Hematopoietic multipotent progenitor cell treated with erythropoietin and hydrocortisone succinate and interleukin-3 and kit ligand, for 15 days (in vitro differentiated cells): ENCODE measurements at places on chromosomes 12 and 14.

- DNase-seq, result no peak
These were observed 69.5 kb downstream of the SPPL3 start for GRCh38 chr12:120834489-120835303.

- DNase-seq, result no peak
These were observed 57.0 kb downstream of the CCER1 start for GRCh38 chr12:90897986-90898385.

GRCh38 chr14:104895786-104896661, 28.7 kb upstream of the PLD4 start:
- no peak for DNase-seq

DNA sequence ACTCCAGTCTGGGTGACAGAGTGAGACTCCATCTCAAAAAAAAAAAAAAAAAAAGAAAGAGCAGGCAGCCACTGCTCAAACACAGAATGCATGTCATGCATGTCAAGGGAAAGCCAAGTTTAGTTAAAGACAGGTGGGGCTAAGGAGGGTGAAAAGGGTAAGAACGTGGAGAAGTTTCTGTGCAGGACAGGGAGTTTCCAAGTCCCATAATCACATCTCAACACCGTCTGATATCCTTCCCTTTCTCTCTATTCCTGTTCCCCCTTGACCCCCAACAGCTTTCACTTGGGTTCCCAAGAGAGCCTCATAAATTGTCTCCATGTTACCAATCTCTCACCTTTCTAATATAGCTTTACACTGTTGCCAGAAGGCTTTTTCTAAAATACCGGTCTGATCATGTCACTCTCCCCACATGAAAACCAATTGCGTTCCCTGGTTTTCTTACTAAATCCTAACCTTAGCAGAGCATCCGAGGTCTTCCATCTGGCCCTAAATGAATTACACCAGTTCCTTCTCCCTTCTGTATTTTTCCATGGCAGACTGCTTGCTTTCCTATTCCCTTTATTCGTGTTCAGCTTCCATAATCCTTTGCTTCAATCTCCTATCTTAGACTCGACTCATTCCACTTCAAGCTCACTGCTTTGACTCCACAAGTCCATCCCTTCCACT, 37.0 kb downstream of the LIMA1 start:
- DNase-seq, result peak; percentile 23

DNA sequence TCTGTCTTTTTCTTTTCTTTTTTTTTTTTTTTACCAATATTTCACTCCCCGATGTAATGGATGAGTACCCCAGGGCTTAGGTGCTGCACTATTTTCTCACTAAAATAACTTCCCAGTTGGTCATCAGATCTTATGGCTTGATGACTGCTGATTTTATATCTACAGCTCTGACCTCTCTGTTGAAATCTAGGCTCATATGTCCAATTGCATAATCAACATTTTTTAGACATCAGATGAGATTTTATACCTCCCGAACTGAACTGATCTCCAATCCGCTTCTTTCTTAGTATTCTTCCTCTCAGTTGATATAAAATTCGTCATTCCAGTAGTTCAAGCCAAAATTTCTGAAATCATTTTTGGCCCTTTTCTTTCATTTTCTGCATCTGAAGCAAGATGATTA, 1236.5 kb downstream of the SLC16A7 start:
- DNase-seq, result no peak

DNA sequence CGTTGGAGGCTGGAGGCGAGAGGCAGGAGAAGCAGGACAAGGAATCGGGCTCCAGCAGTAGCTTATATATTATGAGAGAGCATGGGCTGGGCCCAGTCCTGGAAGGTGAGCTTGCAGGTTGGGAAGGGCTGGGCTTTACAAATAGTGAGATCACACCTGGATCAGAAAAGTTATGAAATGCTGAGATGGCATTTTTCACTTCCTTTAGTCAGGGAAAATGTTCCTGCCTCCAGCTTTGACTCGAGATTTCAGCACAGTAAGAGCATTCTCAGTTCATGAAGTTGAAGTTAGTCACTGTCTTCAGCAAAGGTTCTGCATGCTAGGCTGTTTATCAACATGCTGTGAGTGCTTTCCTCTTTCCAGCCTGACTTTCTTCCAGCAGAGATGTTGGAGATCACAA, at the start of gene KRT6C:
Gene KRT6C (minus strand): TSS at position 38 of the 400 bp plus-strand sequence. CDS start 68 bp downstream, outside the sequence.
- no peak for DNase-seq

GRCh38 chr14:92665661-92666110, 82.7 kb downstream of the LGMN start:
- DNase-seq, result no peak

DNA sequence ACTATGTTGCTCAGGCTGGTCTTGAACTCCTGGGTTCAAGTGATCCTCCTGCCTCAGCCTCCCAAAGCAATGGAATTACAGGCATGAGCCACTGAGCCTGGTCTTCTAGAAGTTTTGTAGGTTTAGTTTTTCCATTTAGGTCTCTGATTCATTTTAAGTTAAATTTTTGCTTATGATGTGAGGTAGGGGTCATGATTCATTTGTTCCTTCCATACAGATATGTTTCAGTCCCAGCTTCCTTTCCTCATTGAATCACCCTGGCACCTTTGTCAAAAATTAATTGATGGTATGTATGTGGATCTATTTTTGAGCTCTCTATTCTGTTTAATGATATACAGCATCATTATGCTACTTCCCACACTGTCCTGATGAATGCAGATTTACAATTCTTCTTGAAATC, 25.6 kb upstream of the CABP1 start:
- no peak for DNase-seq

DNA sequence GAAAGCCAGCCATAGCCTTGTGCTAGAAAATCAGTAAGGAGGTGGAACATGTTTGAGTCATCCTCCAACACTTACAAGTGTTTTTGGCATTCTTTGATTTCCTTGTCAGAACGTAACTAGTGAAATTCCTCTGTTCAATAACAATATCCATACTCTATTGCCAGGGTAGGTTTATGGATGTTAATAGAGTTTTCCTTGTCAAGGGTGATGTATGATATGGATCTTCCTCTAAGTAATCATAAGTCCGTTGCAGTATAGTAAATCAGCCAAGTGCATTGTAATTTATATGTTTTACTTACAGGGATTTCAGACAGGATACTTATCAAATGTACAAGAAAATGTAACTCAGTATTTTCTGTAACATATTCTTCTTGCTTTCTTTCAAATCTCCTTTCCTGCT, 19.4 kb downstream of the NAV3 start:
- no peak for DNase-seq

DNA sequence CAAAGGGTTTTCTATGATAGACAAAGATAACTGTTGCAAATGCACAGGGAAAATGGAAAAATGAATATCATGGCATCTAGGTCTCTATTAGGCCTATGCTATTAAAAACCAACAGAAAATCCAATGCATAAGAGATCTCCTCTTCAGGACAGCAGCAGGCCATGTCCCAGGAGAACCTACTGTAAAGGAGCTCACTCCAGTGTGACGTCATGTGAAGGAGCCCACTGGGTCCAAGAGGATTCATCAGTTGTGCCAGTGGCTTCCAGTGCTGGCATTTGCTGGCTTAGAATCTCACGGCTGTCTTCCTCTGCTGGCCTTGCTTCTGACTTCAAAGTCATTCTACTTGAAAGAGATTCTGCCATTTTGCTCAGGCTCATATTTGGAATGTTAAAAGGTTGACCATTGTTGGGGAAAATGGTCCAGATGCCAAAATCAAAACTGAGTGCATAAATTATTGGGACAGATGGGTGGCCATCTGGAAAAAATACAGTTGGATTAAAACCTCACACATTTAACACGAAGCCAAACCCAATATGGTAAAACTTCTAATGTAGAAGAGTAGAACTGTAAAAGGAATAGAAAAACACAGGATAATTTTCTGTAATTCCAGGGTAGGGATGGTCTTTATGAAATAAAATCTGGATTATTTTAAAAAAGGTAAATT, 75.4 kb upstream of the ARID2 start:
- DNase-seq, result no peak

DNA sequence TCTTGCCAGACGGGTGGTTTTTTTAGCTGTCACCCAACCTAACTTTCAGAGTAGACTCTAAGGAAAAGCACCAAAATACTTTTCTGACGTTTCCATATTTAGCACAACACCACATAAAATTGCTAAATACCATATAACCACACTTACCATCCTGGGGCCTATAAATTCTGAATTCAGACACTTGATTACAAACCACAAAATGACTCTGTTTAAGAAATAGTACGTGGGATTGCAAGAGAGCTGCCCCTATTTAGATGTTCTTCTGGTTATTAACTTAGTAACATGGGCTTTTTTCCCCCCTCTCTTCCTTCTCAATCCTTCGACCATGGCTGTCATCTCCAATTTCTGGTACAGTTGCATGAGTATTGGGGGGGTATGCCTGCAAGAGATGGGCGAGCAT, 287.7 kb downstream of the BMP4 start:
- DNase-seq, result no peak
